ENCODE measurements at places on chromosomes 11 and 22. TPM values are rescaled to one million over a fixed set of nuclear protein-coding genes. Genes with fewer than 3 reads are reported as not detected.
A peak's percentile ranks its signal among the peaks of the same experiment; 100 is the strongest.

FAT3 gene
- total RNA-seq = not detected

GRCh38 chr11:117187799-117188481, 9.4 kb downstream of the SIDT2 start:
- H3K27ac ChIP-seq = peak overlapping the region; percentile 94
- H3K36me3 ChIP-seq = peaks cover 76% of the 10 kb centered on the region
- H3K4me3 ChIP-seq = no peak overlapping the region
- H3K27me3 ChIP-seq = no peaks in the 10 kb centered on the region

TRIM29 gene
- not detected for total RNA-seq

EHF gene
- 1.1 TPM for total RNA-seq

DNA sequence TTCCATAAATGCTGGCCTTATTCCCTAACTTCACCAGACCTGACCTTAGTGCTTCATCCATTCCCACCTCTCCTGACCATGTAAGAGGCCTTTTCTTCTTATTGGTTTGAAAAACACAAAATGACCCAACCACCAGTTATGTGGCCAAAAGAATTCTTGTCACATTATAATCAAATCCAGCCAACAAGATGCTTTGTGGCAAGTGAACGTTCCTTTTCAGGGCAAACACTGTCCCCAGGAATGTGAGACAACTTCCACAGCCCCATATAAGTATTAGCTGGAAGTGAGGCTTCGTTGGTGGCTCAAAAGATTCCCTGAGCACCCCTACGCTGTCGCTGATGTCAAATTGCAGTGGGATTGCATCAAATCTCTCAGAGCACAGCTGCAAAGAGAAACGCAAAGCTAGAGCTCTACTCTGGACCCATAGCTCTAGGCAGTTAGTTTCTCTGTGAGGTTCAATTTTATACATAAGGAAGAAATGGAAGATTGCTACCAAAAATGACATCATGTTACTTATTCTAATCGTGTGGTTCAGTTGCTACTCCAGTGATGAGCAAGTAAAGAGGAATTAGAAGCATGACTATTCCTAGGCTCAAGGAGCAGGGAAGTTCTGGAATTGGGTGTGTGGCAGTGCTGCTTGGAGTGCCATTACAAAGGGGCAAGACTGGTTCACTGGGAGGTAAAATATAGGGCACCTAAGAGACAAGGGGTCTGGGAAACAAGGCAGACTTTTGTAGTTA, 26.1 kb downstream of the GLYATL1 start:
- H3K27ac ChIP-seq = no peak overlapping the region
- no peaks in the 10 kb centered on the region for H3K27me3 ChIP-seq
- H3K36me3 ChIP-seq = peaks cover 10% of the 10 kb centered on the region
- H3K4me3 ChIP-seq = no peak overlapping the region

DNA sequence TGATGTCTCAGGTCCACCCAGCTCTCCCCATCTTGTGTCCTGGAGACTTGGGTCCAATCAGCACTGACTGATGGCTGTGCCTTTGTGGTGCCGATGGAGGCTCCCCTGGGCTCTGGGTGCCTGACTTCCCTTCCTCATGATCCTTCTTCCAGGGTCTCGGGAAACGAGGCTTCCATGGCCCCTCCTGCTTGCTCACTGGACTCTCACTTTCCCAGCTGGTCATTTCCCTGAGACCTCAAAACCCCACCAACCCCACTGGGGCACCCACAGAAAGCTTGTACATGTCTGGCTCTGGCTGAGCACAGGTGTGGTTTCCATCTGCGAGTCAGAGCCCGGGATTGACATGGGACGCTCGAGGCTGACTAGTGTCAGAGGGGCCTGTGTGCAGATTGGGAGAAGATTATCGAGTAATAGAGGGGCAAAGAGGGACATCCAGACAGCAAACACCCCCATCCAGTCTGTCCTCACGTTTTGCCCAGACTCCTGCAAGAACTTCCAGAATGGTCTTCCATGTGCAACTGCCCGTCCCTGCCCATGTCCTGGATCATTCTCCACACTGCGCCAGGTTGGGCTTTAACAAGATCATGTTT, 15.1 kb downstream of the APOL1 start:
- H3K27ac ChIP-seq = no peak overlapping the region
- no peaks in the 10 kb centered on the region for H3K4me1 ChIP-seq
- H3K36me3 ChIP-seq = peaks cover 25% of the 10 kb centered on the region
- DNase-seq = no peak
- H3K4me3 ChIP-seq = no peak overlapping the region

DNA sequence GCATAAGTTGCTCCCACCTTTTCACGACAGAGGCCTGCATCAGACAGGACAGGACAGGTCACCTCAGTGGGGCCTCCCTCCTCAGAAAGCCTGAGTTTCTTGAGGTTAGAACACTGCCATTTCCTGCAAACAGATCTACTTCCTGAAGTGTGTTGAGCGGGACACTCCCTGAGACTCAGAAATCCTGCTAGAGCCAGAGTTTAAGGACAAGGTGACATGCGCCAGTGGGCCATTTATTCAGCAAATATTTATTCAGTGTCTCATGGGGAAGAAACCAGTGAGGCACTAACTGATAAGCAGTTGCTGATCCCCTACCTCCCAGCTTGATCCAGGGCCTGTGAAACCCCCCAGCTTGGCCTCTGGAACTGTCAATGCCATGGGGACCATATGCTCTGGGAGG, 454.6 kb downstream of the SOX6 start:
- no peak overlapping the region for H3K4me3 ChIP-seq
- H3K36me3 ChIP-seq = no peaks in the 10 kb centered on the region
- no peaks in the 10 kb centered on the region for H3K27me3 ChIP-seq
- DNase-seq = no peak
- no peaks in the 10 kb centered on the region for H3K4me1 ChIP-seq

SYT13 gene
- not detected for total RNA-seq

DNA sequence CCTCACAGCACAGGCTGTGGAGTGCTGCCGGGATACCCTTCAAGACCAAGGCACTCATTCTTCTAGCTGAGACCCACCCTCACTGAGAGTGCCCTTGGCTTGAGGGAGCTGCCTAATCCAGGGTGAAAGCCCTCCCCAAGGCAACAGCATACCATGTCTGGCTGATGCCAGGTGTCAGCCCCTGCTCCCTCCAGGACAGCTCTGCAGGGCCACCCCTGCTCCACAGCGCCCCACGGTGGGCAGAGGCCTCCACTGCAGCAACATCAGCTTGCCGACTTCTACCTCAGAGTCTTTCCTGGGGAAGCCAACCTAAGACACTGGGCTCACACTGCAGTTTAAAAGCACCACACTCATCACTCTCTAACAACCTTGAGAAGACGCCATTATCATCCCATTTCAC, 29.0 kb downstream of the TTLL1 start:
- no peak overlapping the region for H3K4me3 ChIP-seq
- no peaks in the 10 kb centered on the region for H3K27me3 ChIP-seq
- DNase-seq = no peak
- H3K4me1 ChIP-seq = no peaks in the 10 kb centered on the region

Data from activated B cell treated with CpG ODN at 0.5 μM for 24 hours (primary cell).